ENCODE measurements at places on chromosomes 12 and 14.

GRCh38 chr14:91732859-91733477 lies 1.1 kb upstream of the CATSPERB start:
- no peak for DNase-seq

- DNase-seq, result no peak
Observed at GRCh38 chr14:59356312-59356711, 108.9 kb downstream of the GPR135 start.

DNA sequence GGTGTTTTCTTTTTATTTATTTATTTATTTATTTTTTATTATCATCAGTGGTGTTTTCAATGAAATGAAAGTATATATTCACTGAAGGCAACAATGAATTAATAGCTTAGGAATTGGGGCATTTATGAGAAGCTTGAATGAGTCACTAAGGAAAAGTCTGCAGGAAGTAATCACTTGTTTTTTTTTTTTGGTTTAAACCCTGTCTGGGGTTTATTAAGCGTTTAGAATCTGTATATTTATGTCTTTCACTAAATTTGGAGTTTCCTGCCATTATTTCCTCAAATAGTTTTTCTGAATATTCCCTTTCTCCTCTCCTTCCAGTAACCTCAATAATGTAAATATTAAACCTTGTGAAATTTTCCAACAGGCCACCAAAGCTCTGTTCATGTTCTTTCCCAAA lies 85.5 kb downstream of the TESC start:
- no peak for DNase-seq

- DNase-seq, result no peak
Observed at GRCh38 chr14:56657604-56658003, 78.0 kb downstream of the TMEM260 start.

DNA sequence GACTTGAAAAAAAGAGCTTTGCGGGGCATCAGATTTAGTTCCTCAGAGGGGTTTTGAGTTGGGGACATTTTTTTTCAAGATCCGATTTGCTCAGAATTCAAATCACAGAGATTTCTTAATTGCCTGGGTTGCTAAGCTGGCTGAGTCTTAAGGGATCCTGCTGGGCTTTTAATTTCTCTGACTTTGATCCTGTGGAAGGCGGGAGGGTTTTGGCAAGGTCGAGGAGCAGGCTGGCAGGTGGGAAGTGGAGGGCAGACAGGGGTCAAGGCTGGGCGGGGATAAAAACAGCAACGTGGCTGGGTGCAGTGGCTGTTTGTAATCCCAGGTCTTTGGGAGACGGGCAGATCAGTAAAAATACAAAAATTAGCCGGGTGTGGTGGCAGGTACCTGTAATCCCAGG lies 33.5 kb upstream of the CCDC63 start:
- no peak for DNase-seq

GRCh38 chr12:94266796-94267536 lies 118.6 kb downstream of the PLXNC1 start:
- DNase-seq, result no peak

- no peak for DNase-seq
Observed at GRCh38 chr12:101566318-101566717, 28.5 kb upstream of the MYBPC1 start.

DNA sequence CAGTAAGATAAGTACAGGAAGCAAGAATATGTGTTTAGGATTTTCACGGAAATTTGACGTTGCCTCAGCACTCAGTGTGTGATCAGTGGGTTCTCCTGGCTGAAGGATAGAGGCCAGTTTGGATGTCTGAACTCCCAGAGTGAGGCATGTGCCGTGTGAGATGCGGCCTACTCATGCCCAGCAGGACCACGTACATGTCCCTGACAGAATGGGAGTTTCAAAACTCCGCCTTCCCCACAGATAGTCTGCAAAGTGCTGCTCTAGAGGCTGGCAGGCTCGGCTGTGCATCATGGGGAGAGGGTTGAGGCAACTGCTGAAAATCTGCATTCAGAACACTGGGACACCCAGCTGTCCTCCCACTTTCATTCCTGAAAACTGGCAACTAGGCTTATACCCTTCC lies 58.3 kb downstream of the NINJ2 start:
- DNase-seq, result no peak

DNA sequence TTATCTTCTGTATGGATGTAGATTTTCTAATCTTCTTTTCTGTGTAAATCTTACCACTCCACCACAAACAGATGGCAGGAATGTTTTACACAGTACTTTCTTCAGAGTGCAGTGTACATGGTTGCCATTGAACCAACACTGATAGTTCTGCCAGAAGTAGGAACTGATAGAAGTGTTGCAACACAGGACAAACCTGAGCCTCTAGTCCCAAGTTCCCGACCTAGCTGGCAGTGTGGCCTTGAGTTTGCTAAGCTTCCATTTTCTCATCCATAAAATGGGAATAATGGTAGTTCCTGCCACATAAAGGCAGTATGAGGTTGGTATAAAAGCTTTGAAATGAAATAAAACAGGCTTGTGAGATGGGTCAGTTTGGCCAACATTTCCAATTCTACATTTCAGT lies 50.8 kb upstream of the SAV1 start:
- no peak for DNase-seq

DNA sequence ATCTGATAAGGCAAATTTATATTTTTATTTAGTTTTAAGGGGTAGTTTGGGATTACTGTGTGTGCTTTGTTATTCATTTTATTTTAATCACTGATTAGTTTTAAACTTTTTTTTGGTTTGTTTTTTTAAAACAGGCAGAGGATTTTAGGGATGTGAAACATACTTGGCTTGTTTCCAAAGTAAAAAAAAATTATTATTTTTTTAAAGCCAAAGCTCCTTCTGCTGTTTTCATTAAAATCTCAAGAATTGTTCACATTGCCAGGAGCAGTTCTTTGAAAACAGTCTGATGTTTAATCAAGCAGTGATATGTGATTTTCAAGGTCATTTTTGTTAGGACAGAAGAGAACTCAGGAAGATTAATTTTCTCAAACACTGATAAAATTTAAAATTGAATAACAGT lies 11.2 kb downstream of the TTC8 start:
- no peak for DNase-seq

- DNase-seq, result no peak
Observed at GRCh38 chr12:39332661-39333175, 110.2 kb downstream of the KIF21A start.

DNA sequence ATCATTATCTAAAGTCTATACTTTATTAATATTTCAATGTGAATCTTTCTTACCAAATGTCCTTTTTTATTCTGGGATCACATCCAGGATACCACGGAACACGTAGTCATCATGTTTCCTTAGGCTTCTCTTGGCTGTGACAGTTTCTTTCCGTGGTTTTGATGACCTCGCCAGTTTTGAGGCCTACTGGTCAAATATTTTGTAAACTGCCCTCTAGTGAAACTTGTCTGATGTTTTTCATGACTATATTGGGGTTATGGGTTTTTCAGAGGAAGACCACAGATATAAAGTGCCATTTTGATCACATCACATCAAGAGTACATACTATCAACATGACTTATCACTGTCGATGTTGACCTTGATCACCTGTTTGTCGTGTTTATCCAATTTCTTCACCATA lies 14.1 kb upstream of the SERPINA6 start:
- no peak for DNase-seq

GRCh38 chr14:58243790-58244555 lies 670 bp upstream of the PSMA3 start:
- DNase-seq, result no peak

DNA sequence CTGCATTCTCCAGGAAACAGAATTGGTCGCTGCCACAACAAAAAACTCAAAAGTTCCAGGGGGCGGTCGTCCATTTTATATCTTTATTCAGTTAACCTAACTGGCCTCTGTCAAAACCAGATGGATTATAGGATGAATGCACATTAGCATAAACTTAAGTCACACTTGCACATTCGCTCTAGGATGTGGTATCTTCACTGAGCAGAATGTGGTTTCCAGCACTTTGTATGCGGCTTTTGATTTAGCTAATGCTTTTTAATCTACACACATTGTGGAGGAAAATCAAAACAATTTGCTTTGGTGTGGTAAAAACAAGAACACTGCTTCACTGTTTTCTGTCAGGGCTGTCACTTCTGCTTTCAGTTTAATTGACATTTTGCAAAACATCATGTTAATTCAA lies 4.5 kb downstream of the TAS2R50 start:
- DNase-seq, result no peak

DNA sequence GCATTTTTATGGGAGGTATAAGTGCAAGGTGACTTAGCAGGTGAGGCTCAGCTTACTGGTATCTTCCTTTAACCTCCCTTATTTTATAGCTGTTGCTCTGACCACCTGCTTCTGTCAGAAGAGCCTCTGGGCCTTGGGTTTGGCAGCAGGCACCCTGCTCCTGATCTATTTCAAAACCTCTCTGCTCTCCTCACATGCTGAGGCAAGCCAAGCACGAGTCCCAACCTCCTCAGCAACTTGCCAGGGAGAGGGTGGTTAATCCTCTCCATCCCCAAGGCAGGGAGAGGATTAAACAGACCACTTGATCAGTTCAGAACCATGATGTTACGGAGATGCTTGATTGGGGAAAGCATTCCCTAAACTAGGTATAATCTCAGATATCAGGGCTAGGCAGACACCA lies 5.4 kb downstream of the PLEKHH1 start:
- DNase-seq, result no peak

DNA sequence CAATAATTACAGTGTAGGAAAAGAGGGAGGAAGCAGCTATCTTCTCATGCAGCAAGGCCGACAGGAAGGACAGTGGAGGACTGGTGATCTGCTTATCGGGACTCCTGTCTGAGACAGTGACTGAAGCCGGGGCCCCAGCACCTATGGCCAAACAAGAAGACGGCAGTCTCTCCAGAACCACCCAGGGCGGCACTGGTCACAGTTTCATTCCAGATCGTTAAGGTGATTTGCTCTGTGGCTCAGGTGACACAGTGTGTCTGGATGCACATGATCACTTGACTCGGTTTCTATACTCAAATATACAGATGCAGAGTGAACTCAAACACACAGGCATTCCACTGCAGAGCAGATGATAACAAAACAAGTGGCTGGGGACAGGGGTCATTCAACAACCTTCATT lies 52.1 kb upstream of the CORO1C start:
- no peak for DNase-seq

DNA sequence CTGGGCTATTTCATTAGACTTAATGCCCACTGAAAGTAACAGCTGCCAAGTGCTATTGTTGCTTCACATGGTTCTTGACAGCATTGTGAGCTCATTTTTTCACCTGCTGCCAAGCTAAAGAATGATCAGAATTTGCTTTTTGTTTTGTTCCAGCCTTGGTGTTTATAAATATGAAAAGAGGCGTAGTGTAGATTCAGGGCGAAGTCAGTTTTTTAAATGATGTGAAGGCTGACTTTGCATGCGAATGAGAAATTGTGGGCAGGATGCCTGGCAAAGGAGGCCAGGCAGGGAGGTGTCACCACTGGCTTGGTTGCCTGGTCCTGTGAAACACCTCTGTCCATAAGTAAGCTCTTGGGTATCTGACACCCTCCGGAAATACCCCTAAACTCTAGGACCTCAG lies 93.3 kb upstream of the NAP1L1 start:
- DNase-seq, result no peak

DNA sequence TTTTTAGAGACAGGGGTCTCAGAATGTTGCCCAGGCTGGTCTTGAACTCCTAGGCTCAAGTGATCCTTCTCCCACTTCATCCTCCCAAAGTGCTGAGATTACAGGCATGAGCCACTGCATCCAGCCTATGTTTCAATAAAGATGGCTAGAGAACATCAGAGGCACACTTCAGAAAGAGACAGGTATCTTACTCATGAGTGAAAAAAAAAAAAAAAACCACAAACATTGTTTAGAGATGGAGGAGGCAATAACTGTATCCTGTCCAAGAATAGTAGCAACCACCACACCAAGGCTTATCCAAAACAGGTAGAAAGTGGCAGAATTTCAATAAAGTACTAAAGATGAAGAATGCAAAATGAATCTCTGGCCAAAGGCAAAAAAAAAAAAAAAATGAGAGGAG lies 30.3 kb downstream of the EEA1 start:
- DNase-seq, result no peak

DNA sequence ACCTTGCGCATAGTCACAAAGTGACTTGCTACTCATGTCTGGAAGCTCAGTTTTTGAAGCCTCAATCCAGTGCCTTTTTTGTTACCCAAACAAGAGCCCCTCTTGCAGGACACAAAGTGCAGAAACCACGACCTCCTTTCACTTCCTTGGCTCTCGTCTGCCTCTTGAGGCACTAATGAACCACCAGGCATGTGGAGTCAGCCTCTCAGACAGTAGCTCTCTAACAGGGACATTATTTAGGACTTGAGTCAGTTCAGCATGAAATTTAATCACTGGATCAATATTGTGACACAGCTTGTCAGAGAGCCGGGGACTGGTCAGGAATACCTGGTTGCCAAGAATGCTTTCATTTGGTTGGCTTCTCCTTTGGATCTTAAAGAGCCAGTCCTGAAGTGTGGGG lies 46.7 kb downstream of the HSPB8 start:
- DNase-seq, result no peak

GRCh38 chr14:51079489-51079888 lies 15.4 kb downstream of the TRIM9 start:
- no peak for DNase-seq

DNA sequence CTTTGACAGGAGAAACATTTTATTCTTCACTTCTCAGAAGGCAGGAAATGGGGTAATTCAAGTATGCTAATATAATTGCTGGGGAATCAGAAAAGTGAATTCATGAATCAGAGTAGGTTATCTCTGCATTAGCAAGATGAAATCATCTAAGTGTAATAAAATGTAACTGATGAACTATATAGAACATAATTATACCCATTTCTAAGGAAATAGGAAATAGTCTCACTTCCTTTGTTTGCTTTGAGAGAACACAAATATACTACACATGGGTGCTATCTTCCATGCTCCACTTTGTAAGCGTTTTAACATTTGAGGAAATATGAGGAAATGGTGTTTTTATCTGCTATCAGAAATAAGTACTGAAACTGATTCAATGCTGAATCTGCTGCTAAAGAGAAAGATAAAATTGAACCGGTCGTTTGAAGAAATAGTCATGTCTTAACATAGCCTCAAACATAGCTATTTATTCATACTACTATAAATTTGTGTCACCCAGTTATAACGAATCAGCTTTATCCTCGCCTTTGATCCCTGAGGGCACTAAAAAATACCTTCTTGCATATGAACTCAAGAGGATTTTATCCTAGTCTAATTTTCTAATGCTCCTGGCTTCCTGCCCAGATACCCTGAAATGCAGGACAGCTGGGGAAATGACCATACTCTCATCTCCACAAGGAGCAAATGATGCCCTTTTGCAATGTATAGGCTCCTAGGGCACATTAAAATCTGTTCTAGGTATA lies 696.0 kb downstream of the C12orf50 start:
- DNase-seq, result no peak

- DNase-seq, result peak; percentile 73
Observed at GRCh38 chr12:45674181-45674977, 55.1 kb upstream of the ARID2 start.

DNA sequence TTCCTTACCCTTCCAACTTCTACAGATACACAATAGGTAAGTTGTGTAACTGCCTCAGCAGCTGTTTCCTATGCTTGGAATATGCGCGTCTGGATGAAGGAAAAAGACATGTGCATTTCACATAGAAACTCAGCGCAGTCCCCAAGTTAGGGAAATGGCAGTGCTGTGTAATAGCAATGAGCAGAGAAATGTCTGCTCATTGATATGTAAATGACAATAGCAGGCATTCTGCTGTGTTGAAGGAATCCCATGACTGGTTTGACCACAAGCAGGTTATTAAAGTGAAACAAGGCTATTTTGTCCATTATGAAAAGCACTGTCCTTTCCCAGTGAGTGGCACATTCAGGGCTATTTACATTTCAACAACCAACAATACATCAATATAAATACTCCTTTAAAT lies 106.6 kb downstream of the BTG1 start:
- DNase-seq, result no peak

- no peak for DNase-seq
Observed at GRCh38 chr12:47743311-47743860, 15.3 kb downstream of the RAPGEF3 start.

GRCh38 chr14:68814539-68815297 lies 21.9 kb upstream of the ZFP36L1 start:
- peak; percentile 71 for DNase-seq

All from right forelimb (tissue), 1 donor.